NCI-H526 treated with DMSO at 0.1 percent for 48 hours (cell line): ENCODE measurements at places on chromosomes 5 and 9.

DNA sequence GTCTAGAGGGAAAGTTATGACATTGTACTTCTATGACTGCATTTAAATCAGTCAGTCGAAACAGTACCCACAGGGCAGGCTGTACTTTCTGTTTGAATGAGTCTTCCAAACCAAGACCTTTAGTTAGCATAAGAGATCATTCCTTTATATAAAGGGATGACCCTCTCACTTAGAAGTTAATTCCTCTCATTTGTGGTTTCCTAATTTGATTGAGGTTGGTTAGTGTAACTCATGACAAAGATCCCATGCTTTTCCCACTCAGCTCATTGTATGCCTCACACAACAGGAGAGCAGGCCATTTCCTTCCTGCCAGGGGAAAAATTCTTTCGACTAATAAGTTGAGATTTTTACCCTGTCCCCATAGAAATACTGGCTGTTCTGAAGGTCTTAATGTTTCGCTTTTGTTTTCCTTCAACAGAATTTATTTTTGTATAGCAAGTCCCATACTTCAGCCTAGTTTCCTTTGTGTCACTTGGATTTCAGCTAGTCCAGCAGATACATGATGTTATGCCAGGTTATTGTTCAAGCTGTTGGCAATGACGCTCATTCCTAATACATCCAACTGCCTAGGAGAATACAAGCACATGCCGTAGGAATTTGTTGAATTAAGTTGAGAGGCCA, 500.7 kb downstream of the SPATA31D1 start:
- DNase-seq = no peak

DNA sequence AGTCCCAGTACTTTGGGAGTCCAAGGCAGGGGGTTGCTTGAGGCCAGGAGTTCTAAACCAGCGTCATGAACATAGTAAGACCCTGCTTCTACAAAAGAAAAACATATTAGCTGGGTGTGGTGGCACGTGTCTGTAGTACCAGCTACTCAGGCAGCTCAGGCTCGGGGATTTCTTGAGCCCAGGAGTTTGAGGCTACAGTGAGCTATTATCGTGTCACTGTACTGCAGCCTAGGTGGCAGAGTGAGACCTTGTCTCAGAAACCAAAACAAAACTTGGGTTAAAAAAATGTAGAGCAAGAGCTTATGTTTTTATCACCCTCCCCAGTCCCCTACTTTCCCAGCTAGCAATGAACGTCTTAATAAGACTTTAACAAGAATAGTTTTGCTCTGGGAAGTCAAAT, 46.7 kb downstream of the UHRF2 start:
- DNase-seq = no peak

- DNase-seq = no peak
These were observed 54.5 kb upstream of the EQTN start for GRCh38 chr9:27351438-27351837.

DNA sequence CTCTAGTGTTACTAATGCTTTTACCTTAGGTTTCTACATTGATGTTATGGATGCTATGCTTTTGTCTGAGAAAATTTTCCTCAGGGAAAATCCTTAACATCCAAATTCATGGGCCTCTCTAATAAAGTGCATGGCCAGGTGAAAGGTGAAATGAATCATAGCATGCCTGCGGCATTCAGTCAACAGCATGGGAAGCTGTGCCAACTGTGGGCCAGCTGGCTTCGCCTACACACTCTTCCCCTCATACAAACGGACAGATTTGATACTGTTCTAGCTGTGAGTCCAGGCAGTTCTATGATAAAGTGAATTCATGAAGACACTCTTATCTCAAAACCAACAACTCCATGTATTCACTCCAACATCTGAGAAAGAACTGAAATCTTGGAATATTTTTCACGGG, 374.1 kb downstream of the PLK2 start:
- no peak for DNase-seq

- no peak for DNase-seq
These were observed 840.3 kb upstream of the SEMA6A start for GRCh38 chr5:117414926-117415325.

DNA sequence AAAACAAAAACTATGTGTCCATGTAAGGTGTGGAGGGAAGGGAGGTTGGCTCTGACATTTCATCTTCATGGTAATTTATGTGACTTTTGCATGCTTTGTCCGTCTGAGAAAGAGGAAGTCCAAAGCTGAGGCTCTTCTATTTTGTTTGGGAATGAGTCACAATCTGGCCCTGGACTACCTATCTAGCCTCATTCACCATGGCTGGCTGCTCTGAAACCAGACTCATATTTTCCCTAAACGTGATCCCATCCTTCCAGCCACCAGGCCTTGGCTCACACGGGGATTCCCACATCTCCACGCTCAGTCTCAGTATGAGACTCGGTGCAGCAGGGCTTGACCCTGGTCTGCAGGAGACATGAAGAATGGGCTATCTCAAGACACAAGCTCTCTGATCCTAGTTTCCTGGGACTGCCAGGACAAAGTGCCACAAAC, 672.8 kb downstream of the ACTL7B start:
- no peak for DNase-seq

- no peak for DNase-seq
These were observed 128.8 kb downstream of the SLC24A2 start for GRCh38 chr9:19660019-19660418.

DNA sequence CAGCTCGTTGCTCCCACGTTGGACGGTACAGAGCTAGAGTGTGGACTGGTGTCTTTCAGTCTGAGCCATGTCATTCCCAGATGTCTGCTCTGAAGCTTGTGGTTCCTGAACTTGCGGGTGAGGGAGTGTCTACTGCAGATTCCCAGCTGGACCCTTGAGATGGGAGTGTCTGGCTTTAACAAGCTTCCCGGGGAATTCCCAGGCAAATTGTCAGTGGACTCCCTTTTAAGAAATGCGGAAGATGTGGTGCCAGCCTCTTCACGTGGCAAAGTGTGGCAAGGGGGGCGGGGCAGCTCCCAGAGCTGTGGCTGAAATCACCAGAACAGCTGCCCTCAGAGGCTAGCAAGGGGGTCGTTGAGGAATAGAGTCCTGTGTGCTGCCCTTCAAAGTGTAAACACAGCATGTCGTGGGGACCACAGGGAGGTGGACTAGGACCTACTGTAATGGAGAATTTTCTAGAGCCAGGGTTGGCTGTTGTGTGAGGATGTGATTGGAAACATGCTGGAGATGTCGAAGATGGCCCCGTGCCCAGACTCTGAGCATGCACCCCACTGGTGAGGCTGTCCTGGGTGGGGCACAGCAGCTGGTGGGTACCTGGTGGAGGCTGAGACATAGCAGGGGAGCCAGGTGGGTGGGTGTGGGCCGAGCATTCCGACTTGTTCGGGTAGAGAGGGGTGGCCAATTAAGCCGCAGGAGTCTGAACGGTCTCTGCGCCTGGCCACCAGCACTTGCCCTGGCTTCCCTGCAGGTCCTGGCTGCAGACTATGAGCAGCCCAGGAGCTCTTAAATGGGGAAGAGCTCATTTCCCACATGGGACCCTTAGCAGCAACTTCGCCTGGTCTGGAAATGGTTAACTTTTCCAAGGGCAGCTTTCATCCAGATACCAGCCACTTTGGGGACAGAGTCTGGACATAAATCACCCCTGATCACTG, 37.4 kb downstream of the PRRX2 start:
- no peak for DNase-seq

GRCh38 chr5:84364043-84364442, 20.6 kb downstream of the EDIL3 start:
- DNase-seq = no peak

DNA sequence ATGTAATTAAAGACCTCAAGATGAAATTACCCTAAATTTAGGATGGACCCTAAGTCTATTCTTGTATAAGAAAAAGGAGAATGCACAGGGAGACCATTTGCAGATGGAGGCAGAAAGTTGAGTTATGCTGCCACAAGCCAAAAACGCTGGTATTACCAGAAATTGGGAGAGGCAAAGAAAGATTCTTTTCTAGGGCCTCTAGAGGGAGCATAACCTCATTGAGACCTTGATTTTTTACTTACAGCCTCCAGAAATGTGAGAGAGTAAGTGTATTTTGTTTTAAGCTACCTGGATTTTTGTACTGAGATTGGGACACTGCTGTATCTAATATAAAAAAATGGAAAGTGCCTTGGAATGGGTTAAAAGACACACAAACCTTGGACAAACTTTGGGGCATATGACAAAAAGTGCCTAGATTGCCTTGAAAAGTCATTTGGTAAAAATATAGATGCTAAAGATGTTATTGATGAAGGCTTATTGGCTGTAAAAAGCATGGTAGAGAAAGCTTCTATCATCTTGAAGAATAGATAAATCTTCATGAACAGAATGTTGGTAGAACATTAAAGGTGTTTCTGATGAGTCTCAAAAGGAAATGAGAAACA, 174.7 kb upstream of the PRDM9 start:
- DNase-seq = no peak

- DNase-seq = no peak
These were observed 14.2 kb downstream of the NDUFAF2 start for GRCh38 chr5:60959156-60959555.

GRCh38 chr9:20941174-20941690, 90.2 kb downstream of the HACD4 start:
- peak; percentile 86 for DNase-seq

- no peak for DNase-seq
These were observed 64.9 kb downstream of the COL5A1 start for GRCh38 chr9:134706522-134706921.

DNA sequence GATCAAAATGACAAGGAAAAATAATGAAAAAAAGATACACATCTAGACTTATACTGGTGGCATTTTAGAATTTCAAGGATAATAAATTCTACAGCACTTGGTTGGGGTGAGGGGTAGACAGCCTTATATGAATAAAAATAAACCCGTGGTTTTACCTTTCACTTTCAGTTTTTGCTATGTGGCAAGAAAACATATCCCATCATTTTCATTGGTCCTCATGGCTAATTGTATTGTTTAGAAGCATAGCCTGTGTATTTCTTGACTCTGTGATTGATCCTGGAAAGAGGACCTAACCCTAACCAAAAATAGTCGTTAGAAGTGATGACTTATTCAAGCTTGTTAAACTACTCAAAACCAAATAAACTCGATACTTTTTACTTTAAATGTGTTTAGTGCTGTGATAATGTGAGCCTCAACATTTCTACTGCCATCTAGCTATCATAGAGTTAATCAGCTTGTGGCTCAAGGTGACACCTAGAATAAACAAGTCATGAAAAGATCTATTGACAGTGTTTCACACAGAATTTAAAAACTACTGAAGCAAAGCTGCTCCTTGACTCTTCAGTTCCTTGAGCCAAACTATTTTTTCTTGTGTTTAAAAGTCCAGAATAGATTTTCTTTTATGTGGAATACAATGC, 153.3 kb upstream of the IZUMO3 start:
- no peak for DNase-seq

- no peak for DNase-seq
These were observed 59.8 kb downstream of the FGF1 start for GRCh38 chr5:142626099-142626498.

GRCh38 chr9:99563364-99563763, 258.3 kb upstream of the NR4A3 start:
- no peak for DNase-seq

- DNase-seq = peak; percentile 71
These were observed 39.6 kb upstream of the TIFAB start for GRCh38 chr5:135491552-135492318.

GRCh38 chr5:125700380-125700861, 722.8 kb upstream of the GRAMD2B start:
- DNase-seq = peak; percentile 52

GRCh38 chr5:56075361-56075760, 80.6 kb upstream of the IL6ST start:
- DNase-seq = no peak

- no peak for DNase-seq
These were observed 2.9 kb downstream of the SEC24A start for GRCh38 chr5:134651531-134651930.

GRCh38 chr9:12640016-12640587, 53.1 kb upstream of the TYRP1 start:
- DNase-seq = peak; percentile 29

- no peak for DNase-seq
These were observed 1.6 kb downstream of the ATP10B start for GRCh38 chr5:160850421-160850820.

DNA sequence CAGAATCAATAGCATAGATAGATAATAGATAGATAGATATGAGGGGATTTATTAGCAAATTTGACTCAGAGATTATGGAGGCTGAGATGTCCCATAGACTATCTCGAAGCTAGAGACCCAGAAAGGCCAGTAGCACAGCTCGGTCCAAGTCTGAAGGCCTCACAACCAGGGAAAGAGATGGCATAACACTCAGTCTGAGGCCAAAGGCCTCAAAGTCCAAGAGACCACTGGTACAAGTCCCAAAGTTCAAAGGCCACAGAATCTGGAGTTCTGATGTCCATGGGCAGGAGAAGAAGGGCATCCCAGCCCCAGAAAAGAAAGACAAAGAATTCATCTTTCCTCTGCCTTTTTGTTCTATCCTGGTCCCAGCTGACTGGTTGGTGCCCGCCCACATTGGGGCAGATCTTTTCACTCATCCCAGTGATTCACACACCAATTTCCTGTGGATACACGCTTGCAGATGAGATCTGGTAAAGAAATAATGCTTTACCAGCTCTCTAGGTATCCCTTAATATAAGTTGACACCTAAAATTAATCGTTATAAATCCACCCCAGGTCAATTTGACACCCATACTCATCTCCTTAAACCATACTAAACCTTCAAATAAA, 127.8 kb upstream of the FBN2 start:
- DNase-seq = no peak

- DNase-seq = no peak
These were observed 17.8 kb downstream of the ACTL7B start for GRCh38 chr9:108838017-108838416.

GRCh38 chr5:154084062-154084639, 45.4 kb downstream of the MFAP3 start:
- DNase-seq = no peak

DNA sequence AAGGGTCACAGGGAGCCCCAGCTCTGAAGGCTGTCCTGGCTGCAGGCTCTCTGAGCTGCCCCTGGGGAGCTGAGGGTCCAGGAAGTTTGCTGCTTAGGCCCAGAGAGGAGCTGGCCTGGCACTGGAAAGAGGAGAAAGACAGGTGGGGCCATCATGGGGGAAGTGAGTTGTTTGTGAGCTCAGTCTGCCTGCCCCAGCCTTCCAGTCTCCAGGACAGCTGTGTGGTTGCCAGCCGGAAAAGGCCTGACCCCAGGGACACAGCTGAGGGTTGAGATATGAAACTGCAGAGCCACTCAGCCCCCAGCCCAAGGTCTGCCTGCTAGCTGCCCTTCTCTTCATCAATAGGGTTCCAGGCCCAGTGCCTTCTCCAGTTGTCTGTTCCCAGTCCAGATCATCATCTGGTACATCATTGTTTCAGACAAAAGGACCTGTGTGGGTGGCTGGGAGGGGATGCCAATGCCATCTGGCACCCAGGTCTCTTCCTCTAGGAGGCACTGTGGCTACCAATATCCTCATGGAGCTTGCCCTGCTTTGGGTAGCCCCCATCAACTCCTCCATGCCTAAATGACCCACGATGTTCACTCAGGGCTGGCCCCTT, 4.3 kb upstream of the DDX41 start:
- DNase-seq = no peak

- no peak for DNase-seq
These were observed 417 bp downstream of the GABBR2 start for GRCh38 chr9:98708103-98708932.

DNA sequence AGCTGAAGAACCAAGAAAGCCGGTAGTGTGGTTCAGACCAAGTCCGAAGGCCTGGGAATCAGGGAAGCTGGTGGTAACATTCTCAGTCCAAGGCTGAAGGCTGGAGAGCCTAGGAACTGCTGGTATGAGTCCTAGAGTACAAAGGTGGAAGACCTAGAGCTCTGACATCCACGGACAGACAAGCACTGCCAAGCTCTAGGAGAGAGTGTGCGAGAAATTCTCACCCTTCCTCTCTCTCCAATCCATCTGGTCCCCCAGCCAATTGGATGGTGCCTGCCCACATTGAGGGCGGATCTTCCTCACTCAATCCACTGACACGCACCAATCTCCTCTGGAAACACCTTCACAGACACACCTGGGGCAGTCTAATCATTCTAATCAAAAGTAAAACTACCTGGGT, 19.7 kb upstream of the ADAMTS19 start:
- no peak for DNase-seq
